ENCODE measurements at places on chromosomes 1 and 21.

GRCh38 chr1:157105988-157106812, 6.6 kb upstream of the ETV3L start:
- no peak for DNase-seq

GRCh38 chr1:24793447-24794129, 48.3 kb downstream of the CLIC4 start:
- no peak for DNase-seq

DNA sequence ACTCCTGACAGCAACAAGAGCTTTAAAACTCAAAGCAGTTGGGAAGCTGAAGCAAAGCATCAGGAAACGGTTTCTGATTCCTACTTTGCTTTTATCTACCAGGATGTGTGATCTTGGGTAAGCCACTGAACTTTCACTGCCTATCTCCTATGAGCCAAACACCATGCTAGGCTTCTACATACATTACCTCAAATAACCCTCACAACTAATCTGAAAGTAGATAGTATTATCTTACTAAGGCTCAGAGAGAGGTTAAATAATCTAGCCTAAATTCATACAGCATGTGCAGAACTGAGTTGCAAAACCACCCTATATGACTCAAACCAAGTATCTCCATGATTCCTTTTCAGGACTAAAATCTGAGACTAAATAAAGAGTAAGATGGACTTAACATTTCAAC, 83.8 kb downstream of the EVI5 start:
- no peak for DNase-seq

DNA sequence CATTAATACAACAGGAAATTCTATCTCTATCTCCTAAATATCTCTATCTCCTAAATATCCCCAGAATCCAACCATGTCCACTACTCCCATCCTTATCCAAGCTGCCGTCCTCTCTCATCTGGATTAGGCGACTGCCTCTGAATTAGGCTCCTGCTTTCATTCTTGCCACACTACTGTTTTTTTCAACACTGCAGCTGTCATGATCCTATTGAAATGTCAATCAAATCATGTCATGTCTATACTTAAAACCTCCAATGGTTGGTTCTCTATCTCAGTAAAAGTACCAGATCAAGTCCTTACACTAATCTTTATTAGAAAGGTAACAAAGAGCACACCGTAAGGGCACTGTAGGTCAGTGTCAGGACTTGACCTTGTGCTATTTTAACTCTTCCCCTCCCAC, 82.0 kb upstream of the NFIA start:
- no peak for DNase-seq

DNA sequence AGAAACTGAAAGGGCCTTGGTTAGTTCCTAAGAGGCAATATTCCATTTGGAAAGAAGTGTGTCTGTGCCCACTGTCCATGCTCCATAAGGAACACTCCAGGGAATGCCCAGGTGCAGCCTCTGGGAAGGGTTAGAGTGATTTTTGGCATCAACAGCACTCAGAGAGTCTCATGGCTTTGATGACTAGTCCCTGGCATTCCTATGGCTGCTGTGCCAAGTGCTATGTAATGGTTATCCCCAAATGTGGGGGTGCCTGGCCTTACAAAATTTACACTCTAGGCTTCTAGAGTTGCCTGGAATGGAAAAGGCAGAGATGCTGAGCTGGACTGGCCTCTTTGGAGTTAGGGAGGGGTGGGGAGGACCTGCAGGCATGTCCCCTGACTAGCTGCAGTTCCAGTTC, 75.0 kb upstream of the BCAR3 start:
- no peak for DNase-seq

DNA sequence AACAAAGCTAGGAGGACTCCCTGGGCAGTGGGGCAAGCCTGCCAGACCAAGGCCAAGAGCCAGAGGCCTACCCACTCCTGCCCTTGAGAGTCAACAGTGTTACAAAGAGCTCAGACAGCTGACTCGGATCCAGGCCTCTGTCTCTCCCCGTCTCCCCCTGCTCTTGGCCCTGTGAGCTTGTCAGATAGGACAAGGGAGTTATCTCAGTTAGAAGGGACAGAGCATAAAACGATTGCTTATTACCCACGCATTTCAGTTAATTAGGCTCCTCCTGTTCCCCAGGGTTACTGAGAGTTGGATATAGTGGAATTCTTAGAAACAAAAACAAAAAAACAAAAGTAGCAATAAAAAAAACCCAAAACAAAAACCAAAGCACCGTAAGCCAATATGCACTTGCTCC, 1.3 kb downstream of the SLC41A1 start:
- DNase-seq: no peak

DNA sequence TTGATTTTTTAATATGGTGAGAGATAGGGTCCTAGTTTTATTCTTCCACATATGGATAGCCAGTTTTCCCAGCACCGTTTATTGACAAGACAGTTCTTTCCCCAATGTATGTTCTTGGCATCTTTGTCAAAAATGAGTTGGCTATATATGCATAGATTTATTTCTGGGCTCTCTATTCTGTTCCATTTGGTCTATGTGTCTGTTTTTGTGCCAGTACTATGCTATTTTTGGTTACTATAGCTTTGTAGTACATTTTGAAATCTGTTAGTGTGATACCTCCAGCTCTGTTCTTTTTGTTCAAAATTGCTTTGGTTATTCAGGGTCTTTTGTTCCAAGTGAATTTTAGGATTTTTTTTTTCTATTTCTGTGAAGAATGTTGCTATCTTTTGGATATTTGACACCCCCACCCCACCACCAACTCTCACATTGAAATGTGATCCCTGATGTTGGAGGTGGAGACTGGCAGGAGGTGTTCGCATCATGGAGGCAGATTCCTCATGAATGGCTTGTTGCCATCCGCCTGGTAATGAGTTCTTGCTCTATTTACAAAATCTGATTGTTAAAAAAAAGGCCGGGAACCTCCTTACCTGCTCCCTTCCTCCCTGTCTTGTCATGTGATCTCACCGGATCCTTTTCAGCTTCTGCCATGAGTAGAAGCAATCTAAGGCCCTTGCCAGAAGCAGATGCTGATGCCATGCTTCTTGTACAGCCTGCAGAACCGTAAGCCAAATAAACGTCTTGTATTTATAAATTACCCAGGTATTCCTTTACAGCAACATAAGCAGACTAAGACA, 54.8 kb upstream of the KRTAP19-8 start:
- no peak for DNase-seq

- no peak for DNase-seq
Measured at GRCh38 chr1:58774027-58774426, 9.8 kb downstream of the JUN start.

DNA sequence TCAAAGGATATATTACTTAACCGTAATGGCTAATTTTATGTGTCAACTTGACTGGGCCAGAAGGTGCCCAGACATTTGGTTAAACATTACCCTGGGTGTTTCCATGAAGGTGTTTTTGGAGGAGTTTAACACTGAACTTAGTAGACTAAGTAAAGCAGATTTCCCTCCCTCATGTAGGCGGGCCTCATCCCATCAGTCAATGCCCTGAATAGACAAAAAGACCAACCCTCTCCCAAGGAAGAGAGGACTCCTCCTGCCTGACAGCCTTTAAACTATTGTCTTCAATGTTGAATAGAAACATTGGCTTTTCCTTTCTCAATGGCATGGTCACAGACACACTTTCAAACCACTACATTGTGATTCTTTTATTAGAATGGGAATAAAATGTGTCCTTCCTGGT, 121.9 kb downstream of the SETD4 start:
- DNase-seq: no peak

DNA sequence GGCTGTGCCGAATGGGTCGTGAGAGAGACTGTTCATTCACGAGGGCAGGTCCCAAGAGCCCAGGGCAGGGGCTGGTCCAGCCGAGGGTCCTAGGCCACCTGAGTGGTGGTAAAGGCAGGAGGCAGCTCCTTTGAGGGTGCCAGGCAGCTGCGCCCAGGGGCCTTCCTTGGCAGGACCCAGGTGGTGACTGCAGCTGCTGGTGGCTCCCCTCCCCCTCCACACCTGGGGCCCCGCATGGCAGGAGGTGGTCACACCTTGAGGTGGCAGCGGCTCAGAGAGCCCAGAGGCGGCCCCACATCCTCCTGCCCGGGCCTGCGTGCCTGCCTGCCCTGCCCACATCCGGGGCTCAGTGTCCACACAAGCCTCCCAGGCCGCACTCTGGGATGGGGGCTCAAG, 9.8 kb upstream of the PLCH2 start:
- DNase-seq: no peak

DNA sequence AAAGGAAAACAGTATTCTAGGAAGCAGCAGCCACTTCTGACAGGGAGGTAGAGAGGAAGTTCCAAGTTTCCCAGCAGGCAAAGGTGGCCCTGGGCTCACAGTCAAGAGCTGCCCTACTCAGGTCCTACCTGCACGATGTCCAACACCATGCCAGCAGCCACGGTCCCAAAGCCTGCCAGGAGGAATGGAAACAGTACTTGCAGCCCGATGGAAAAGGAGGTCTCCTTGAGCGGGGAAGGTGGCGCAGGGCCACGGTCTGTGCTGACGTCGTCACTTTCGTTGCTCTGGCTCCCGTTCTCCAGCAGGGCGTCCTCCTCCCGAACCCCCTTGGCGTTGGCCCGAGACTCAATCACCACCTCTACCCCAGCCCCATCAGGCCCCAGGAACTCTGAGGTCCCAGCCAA, 3.1 kb downstream of the SLC41A1 start:
- DNase-seq: no peak

GRCh38 chr1:202194328-202194648, 689 bp downstream of the LGR6 start:
- DNase-seq: no peak

GRCh38 chr1:44089371-44090048, 29.1 kb upstream of the KLF17 start:
- DNase-seq: no peak

GRCh38 chr1:226576601-226577000, 28.0 kb downstream of the STUM start:
- no peak for DNase-seq

GRCh38 chr1:8875216-8875861, 3.1 kb downstream of the ENO1 start:
- DNase-seq: no peak

DNA sequence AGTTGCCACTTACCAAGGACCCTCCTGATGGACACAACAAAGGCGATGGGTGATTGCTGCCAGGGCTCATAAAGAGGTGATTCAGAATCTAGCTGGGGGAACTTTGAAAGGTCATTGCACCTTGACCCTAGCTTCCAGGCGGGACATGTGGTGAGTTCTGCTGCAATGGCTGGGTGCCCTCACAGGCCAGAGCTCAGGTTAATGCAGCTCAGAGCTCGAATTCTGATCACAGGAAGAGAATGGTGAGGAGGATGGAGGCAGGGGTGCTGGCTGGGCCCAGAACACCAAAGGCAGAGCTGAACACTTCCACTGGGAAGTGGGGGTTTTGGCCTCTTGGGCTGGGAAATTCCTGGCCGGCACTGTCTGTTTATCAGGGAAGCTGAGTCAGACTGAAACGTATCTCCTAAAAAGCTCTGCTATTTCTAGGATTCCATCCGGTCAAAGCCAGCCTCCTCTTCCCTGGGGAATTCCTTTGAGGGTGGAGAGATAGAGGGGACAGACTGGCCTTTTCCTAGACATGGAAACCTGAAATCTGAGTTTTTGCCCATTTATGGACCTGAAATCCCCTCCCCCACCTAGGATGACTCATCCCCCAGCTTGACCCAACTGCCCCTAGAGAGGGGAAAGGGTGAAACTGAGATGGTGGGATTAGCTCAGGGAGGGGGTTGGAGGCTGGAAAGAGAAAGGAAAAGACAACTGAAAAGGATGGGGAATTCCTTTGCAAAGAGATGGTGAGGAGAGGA, 27.2 kb downstream of the NUAK2 start:
- DNase-seq: no peak

- DNase-seq: no peak
Measured at GRCh38 chr21:34970167-34970500, 79.0 kb downstream of the RUNX1 start.

DNA sequence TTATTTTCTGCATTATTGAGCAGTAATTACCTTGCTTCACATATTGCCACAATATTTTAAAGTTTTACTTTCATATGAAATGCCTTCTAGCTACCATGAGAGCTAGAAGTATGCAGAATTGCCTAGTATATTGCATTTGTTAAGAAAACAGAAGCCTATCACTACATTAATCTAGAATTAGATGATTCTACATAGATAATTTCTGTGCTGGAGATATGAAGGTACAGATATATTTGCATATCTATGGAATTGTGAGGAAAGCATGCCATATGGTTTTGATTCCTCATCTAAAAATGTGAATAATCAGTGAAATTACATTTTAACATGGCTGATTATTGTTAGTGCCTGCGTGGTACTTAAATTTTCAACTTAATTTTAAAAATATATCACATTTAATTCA, 1418.3 kb downstream of the NCAM2 start:
- no peak for DNase-seq

GRCh38 chr1:116431870-116432500, 58.9 kb downstream of the ATP1A1 start:
- no peak for DNase-seq

GRCh38 chr1:9705337-9706093, 54.0 kb downstream of the PIK3CD start:
- DNase-seq: no peak

DNA sequence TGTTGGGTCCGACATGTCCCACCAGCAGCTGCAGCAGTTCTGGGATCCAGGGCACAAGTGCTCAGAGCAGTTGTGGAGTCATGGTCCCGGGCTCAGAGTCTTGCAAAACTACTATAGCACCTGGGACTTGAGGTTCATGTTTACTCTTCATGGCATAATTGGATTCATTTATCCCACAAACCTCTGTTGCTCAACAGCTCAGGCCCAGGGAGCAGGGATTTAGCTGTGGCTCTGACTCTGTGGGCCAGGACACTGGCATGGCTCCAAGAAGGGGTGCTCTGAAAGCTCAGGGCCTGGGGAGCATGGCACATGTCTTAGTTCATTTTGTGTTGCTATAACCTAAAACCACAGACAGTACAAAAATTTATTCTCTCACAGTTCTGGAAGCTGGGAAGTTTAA, 626.7 kb upstream of the ADGRL2 start:
- no peak for DNase-seq

DNA sequence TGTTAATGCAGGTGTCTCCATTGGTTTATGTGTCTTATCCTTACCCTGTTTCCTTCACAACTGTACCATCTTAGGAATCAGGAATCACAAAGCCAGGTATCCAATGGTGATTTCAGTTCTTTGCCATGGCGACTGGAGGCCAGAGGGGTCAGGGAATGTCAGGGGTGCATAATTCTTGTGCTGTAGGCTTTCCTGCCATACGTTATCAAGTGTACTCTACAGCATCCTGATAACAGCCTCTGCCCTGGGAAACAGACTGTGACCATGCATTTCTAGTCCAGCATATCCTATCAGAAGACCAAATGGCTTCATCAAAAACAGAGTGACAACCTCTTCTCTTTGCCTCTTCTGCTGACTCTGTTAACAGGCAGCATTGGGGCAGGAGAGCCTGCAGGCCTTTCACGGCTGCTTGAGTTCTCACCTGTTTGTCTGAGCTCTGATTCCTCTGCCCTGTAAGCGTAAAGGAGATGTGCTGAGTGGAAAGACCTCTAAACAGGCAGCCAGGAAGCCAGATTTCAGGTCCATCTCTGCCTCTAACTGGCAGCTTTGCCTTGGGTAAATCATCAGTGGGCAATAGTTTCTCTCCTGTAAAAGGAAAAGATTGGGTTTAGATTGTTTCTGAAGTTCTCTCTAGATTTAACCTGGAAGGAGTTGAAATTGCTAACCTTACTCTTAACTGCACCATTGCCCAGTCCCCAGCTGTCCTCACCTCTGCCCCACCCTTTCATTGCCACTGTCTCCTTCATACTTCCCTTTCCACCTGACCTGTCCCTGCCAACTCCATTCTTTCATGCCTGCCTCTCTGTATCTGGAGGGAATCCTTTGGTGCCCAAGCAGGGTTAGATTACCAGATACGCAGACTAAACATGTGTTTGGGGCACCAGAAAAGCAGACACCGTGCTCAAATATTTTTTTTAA, 80.2 kb downstream of the LRRC8D start:
- no peak for DNase-seq
